ENCODE measurements at places on chromosomes 3 and 15. TPM values are rescaled to one million over a fixed set of nuclear protein-coding genes. Genes with fewer than 3 reads are reported as not detected.

DNA sequence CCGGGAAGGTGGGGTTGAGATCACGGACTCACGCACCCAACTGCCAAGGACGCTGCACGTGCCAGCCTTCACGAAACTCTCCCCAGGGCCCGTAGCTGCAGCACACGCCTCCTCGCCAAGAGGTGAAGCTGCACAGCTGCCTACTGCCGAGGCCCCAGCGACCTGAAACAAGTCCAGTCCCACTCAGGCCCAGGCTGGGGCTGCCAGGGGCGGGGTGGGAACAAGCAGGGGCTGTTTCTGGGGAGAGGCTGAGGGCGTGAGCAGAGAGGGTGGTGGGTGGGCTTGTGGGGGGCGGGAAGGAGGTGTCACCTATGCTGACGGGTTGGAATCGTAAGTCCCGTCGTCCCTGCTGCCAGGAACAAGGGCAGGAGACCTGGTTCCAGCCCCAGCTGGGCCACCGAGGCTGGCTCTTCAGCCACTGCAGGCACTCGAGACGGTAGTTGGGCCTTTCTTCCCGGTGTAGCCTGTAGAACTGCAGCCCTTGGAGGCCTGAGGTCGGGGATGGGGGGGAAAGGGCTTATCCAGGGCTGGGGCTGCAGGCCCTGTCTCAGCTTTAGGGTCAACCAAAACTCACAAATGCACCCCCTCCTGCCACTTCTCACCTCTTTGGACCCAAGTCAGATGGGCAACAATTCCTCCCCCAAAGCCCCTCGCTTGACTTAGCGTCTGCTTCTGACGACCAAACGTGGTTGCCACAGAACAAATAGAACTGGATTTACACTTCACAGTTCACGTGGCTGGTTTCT is 44.4 kb downstream of the MUC20 start:
- no peaks in the 10 kb centered on the region for H3K27me3 ChIP-seq
- peaks cover 10% of the 10 kb centered on the region for H3K4me1 ChIP-seq
- H3K36me3 ChIP-seq, result no peaks in the 10 kb centered on the region

DNA sequence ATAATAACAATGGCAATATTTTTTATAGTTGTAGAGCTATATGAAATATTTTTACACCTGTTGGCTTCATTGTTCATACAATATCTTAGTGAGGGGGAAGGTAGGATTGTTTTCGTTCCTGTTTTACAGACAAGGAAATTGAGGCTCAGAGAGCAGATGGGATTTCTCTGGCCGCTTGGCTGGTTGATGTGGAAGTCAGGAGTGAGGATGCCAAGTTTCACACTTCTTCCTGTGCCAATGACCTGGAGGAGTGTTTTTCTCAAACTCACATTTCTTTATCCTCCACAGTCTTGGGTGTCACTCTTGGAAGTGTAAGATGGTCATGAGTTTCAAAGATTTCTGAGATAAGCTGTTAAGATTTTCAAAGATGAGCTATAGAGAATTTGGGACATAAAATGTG is 50.6 kb downstream of the LPP start:
- no peaks in the 10 kb centered on the region for H3K36me3 ChIP-seq
- no peak overlapping the region for H3K27ac ChIP-seq
- H3K4me1 ChIP-seq, result no peaks in the 10 kb centered on the region
- H3K4me3 ChIP-seq, result no peak overlapping the region
- no peaks in the 10 kb centered on the region for H3K27me3 ChIP-seq

- H3K4me3 ChIP-seq, result no peak overlapping the region
- H3K27me3 ChIP-seq, result no peaks in the 10 kb centered on the region
- DNase-seq, result no peak
- H3K4me1 ChIP-seq, result no peaks in the 10 kb centered on the region
- no peak overlapping the region for H3K27ac ChIP-seq
These were observed 9.2 kb downstream of the NDUFB5 start for GRCh38 chr3:179613807-179614206.

- H3K4me1 ChIP-seq, result peaks cover 15% of the 10 kb centered on the region
- no peaks in the 10 kb centered on the region for H3K27me3 ChIP-seq
- H3K27ac ChIP-seq, result no peak overlapping the region
- H3K36me3 ChIP-seq, result no peaks in the 10 kb centered on the region
These were observed 46.7 kb downstream of the IGF2BP2 start for GRCh38 chr3:185778094-185778493.

- peaks cover 7% of the 10 kb centered on the region for H3K36me3 ChIP-seq
These were observed 29.7 kb downstream of the ZBTB38 start for GRCh38 chr3:141397996-141398395.

GRCh38 chr15:70097063-70097320 is 725 bp downstream of the TLE3 start:
- H3K4me1 ChIP-seq, result peaks cover 69% of the 10 kb centered on the region
- peak; percentile 92 for DNase-seq
- H3K27me3 ChIP-seq, result no peaks in the 10 kb centered on the region
- H3K27ac ChIP-seq, result peak overlapping the region; percentile 98

GRCh38 chr3:30988769-30989168 is 94.3 kb upstream of the GADL1 start:
- no peaks in the 10 kb centered on the region for H3K36me3 ChIP-seq
- no peak overlapping the region for H3K4me3 ChIP-seq
- H3K27ac ChIP-seq, result no peak overlapping the region
- no peaks in the 10 kb centered on the region for H3K27me3 ChIP-seq
- H3K4me1 ChIP-seq, result peaks cover 8% of the 10 kb centered on the region

DNA sequence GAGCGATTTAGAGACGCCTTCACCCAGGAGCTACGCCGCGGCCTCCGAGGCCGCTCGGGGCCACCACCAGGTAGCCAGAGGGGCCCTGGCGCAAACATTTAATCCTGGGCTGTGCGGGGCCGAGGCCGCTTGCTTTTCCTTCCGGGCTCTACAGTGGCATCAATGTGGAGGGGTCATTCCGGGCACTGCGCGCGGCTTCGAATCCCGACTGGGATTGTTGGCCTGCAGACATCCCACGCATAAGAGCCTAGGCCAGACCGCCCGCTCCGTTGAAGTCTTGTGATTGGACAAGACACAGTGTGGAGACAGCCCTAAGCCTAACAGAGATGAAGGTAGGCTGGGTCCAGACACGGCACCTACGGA is 568 bp upstream of the NCBP2 start:
- peak overlapping the region; percentile 97 for H3K27ac ChIP-seq
- H3K4me3 ChIP-seq, result peak overlapping the region; percentile 69
- peaks cover 17% of the 10 kb centered on the region for H3K4me1 ChIP-seq
- no peaks in the 10 kb centered on the region for H3K27me3 ChIP-seq
- peak; percentile 34 for DNase-seq
- H3K36me3 ChIP-seq, result peaks cover 18% of the 10 kb centered on the region

DNA sequence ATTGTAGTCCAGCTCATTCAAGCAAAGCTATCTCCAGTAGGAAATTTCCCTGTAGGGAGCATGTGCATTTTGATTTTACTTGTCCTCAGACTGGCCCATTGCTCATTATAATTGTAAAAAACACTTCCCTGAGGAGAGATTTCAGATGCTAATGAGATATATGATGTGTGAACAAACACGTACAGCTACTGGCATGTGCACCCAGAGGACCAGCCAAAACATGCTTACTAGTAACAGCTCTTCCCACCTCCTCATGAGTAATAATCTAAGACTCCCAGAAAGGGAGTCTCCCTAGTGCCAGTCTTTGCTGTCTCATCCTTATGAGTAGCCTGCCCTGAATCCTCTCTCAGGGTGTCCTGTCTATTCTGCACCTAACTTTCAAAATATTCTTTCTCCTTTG is 43.4 kb downstream of the FBXO22 start:
- H3K4me1 ChIP-seq, result no peaks in the 10 kb centered on the region
- no peak overlapping the region for H3K27ac ChIP-seq
- no peak overlapping the region for H3K4me3 ChIP-seq
- no peak for DNase-seq

GRCh38 chr3:112857526-112857925 is 10.9 kb upstream of the CD200R1L start:
- no peaks in the 10 kb centered on the region for H3K27me3 ChIP-seq
- H3K4me3 ChIP-seq, result no peak overlapping the region
- no peak overlapping the region for H3K27ac ChIP-seq

DNA sequence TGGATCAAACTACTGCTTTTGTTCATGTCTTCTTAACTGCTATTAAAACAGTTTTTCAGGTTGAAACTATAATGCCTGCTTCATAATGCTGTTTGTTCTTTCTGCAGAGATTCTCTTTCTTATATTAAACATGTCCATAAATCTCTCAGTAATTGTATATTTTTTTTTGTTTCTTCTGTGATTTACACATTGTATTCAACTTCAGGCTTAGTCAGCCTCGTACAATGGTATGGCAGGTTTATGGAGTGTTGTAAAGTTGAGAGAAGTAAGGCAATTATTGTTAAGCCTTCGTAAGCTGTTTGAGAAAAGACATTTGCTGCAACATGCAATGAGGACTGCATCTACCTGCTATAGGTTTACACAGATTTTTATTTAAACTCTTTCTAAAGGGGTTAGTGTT is 977.1 kb downstream of the DIPK2A start:
- no peaks in the 10 kb centered on the region for H3K36me3 ChIP-seq
- no peaks in the 10 kb centered on the region for H3K4me1 ChIP-seq
- no peaks in the 10 kb centered on the region for H3K27me3 ChIP-seq
- H3K27ac ChIP-seq, result no peak overlapping the region

Gene PCSK6
- 9.2 TPM for total RNA-seq

Gene SKOR1
- 0.49 TPM for total RNA-seq

Gene RARB
- 3.9 TPM for total RNA-seq

Gene ACP3
- 11.2 TPM for total RNA-seq

Gene PLSCR2
- total RNA-seq, result 0.31 TPM

Gene RASGRF1
- 64.6 TPM for total RNA-seq

All from upper lobe of left lung (tissue), 6 donors.